ENCODE measurements at places on chromosomes 6 and 20.

- no peak for DNase-seq
Observed at GRCh38 chr6:164612751-164613150, 696.7 kb downstream of the C6orf118 start.

DNA sequence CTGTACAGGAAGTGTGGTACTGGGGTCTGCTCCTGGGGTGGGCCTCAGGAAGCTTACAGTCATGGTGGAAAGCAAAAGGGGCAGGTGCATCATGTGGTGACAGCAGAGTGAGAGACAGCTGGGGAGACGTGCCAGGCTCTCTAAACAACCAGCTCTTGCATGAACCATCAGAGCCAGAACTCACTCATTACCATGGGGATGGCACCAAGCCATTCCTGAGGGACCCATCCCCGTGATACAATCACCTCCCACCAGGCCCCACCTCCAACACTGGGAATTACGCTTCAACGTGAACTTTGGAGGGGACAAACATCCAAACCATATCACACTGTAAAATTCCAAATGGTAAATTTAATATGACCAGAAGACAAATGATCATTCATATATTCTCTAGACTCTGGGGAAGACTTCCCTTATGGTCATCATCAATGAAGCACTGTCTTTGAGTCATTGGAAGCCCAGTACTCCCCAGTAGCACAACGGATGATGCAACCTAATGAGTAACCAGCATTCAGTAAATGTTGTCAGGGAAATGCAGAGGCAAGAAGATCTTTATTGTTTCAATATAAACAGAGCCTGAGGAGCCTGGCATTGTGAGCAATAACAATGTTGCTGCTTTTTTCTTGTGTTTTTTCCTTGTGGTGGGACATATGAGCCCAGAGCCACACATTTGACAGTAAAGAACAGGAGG lies 48.2 kb upstream of the RALY start:
- DNase-seq: no peak

- no peak for DNase-seq
Observed at GRCh38 chr6:84685983-84686584, 78.3 kb downstream of the TBX18 start.

GRCh38 chr20:63748070-63748933 lies 8.7 kb downstream of the SLC2A4RG start:
- no peak for DNase-seq

GRCh38 chr6:35327349-35328027 lies 14.9 kb upstream of the PPARD start:
- DNase-seq: peak; percentile 64

DNA sequence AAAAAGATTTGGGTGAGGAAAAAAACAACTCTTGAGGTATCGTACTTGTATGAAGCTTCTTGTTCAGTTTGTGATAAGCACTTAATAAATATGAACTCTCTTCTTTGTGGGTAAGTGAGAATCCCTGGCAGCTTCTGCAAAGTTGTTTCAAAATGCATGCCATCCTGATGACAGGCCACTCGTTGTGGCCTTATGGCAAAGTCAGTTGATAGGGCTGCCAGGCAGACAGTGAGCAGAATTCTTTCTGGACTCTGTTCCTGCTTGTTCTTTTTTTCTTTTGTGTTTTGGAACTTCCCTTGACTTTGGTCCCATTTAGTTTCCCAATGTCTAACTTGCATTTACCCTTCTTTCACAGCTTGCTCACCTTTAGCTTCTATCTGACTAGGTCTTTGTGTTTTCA lies 983.5 kb upstream of the FLRT3 start:
- no peak for DNase-seq

DNA sequence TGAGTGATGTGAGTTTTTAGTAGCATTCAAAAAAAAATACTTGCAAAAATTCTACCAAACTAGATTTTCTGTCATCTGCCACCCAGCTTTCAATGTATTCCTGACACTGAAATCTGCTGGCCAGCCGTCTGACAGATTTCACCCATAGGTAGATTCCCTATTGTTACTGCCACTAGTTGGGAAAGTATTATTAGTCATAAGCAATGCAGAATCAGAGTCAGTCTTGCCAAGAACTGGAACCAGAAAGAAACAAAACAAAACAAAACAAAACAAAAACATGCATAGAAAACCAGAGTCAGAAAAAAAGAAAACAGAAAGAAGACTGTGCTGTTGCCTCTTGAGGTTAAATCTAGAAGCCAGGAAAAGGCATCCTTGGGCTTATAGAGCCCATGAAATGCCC lies 293.1 kb upstream of the KCNQ5 start:
- no peak for DNase-seq

- no peak for DNase-seq
Observed at GRCh38 chr6:36847152-36847551, 7.9 kb upstream of the CPNE5 start.

- DNase-seq: no peak
Observed at GRCh38 chr6:159061805-159062563, 17.2 kb upstream of the TAGAP start.

- DNase-seq: peak; percentile 65
Observed at GRCh38 chr6:117907601-117908245, 659 bp downstream of the SLC35F1 start.

DNA sequence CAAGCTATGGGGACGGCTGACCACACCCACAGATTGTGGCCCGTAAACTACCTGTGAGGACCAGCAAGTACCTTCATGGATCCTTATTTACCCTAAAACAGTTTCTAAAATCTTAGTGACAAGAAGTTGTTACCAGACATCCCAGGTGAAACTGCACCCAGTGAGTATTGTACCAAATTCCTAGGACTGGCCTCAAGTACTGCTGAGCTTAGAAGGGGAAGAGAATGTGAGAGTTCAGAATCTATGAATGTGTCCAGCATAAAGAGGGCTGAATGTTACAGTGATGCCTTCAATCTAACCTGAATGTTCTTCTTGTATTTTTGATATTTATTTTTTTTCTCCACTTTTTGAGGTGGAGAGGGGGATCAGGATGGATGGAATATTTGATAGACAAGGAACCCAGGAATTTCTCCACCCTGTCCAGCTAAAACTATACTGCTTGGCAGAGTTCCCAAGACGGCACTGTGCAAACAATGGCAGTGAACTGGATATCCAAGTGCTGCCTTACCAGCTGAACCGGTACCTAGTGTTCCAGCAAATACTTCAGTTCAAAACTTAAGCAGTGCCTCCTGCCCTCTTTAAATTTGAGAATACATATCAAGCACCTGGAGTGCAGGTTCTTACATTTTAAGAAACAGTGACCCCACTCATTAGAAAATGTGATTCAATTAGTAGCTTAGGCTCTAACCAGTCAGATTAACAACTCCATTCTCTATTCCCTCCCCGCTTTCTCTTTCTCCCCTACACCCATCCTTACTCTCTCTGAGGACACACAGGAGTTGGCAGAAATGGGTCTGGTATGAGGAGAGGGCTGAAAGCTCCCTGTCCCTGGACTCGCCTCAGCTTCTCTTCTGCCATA lies 427.3 kb upstream of the FLRT3 start:
- DNase-seq: no peak

GRCh38 chr6:2597991-2598390 lies 152.7 kb downstream of the MYLK4 start:
- no peak for DNase-seq

GRCh38 chr6:39507331-39507998 lies 185.0 kb upstream of the KCNK16 start:
- DNase-seq: no peak
